Mesenteric fat pad (tissue), 1 donor: ENCODE measurements at places on chromosomes 2 and 18. TPM values are rescaled to one million over a fixed set of nuclear protein-coding genes. Genes with fewer than 3 reads are reported as not detected.

DNA sequence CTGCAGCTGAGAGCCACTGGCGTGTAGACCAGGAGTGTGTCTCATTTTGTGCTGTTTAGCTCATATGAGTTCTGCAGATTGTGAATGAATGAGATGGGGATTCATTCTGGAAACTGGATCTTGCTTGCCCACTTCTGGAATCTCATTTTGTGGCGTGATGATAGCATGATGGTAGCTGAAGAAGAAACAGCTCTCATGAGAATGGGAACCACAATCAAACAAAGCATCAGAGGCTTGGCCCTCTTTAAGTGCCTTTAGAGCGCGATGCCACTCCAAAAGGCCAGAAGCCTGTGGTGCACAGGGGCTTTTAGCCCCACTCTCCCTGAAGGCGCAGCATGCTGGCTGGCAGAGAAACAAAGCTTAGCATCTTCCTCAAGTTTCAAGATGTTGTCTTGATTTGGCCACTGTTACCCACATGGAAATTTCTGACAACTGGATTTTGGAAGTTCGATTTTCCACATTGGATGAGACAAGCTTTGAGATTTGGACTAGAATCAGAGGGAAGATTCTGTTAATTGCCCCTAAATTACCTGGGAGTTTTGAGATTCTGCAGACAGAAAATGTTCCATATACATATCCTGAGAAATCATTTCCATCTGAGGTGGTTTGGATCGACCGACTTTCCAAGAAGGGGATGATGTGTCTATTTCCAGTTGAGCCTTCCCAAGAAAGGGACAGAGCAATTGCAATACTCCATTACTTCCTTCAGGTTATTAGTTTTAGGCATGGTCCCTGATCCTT is 234.5 kb downstream of the VAPA start:
- no peak for DNase-seq

CHRNA1 gene
- 0.22 TPM for total RNA-seq

GRCh38 chr2:104434966-104435365 is 418.9 kb upstream of the POU3F3 start:
- no peak for DNase-seq

- DNase-seq: no peak
Observed at GRCh38 chr2:178913049-178913441, 105.8 kb upstream of the TTN start.

GRCh38 chr2:104841744-104842143 is 12.2 kb upstream of the POU3F3 start:
- DNase-seq: no peak

DNA sequence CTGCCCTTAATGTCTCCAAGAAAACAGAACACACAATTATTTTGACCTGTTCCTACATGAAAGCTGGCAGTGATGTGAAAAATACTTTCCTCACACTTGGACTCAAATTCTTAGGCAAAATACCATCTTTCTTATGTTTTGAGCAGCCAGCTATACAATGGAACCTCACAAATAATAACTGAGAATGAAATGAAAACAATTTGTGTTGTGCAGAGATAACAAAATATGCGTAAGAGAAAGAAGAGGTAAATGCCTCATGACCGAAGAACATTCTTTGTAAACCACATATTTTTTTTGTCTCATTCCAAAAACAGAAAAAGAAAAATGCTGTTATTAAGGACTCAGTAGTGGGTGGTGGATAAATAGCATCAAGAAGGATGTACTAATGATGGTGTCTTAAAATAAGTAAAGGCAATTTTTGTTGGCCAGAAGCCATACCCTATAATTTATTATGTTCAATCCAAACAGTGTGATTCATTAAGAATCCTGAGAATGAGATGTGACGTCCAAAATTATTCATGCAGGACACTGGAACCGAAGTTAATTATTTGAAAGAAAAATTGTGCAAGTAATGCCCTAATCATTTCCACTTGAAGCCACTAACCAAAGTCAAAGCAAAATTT is 193.0 kb upstream of the NETO1 start:
- DNase-seq: no peak

- no peak for DNase-seq
Observed at GRCh38 chr2:240166191-240166590, 25.7 kb upstream of the OTOS start.

GRCh38 chr2:240341064-240341463 is 94.4 kb upstream of the GPC1 start:
- DNase-seq: peak; percentile 85

- no peak for DNase-seq
Observed at GRCh38 chr2:121925466-121925865, 170.0 kb downstream of the TSN start.
